ENCODE measurements at places on chromosomes 7 and 10.
A peak's percentile ranks its signal among the peaks of the same experiment; 100 is the strongest.

GRCh38 chr10:74383642-74384041 is 232.6 kb downstream of the ADK start:
- H3K27ac ChIP-seq = no peak overlapping the region
- no peak overlapping the region for H3K4me3 ChIP-seq

DNA sequence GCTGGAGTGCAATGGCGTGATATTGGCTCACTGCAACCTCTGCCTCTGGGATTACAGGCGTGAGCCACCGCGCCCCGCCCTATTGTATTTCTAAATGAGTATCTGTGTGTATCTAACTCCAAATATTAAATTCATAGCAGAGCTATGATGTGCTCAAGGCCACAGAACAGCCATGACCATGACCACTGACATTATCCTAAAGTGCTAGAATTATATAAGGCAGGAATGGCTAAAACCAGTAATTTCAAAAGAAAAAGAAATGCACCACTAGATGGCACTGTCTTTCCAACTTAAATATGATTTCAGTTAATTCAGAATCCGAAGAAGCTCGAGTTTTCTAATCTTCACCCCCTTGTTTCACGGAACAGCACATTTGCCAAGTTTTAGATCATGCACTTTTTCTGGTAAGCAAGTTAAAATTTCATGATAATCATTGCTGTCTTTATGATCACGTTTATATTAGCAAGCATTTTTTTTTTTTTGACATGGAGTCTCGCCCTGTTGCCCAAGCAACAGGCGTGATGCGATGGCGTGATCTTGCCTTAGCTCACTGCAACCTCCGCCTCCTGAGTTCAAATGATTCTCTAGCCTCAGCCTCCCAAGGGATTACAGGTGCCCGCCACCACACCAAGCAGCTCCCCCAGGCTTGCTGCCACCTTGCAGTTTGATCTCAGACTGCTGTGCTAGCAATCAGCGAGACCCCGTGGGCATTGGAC is 65.3 kb downstream of the OR13A1 start:
- H3K36me3 ChIP-seq = no peaks in the 10 kb centered on the region
- peak; percentile 94 for DNase-seq
- no peak overlapping the region for H3K27ac ChIP-seq
- H3K4me3 ChIP-seq = peak overlapping the region; percentile 46

GRCh38 chr10:129934196-129934925 is 29.7 kb downstream of the EBF3 start:
- H3K4me1 ChIP-seq = no peaks in the 10 kb centered on the region
- no peaks in the 10 kb centered on the region for H3K36me3 ChIP-seq
- H3K27ac ChIP-seq = no peak overlapping the region
- no peak overlapping the region for H3K4me3 ChIP-seq
- no peak for DNase-seq

DNA sequence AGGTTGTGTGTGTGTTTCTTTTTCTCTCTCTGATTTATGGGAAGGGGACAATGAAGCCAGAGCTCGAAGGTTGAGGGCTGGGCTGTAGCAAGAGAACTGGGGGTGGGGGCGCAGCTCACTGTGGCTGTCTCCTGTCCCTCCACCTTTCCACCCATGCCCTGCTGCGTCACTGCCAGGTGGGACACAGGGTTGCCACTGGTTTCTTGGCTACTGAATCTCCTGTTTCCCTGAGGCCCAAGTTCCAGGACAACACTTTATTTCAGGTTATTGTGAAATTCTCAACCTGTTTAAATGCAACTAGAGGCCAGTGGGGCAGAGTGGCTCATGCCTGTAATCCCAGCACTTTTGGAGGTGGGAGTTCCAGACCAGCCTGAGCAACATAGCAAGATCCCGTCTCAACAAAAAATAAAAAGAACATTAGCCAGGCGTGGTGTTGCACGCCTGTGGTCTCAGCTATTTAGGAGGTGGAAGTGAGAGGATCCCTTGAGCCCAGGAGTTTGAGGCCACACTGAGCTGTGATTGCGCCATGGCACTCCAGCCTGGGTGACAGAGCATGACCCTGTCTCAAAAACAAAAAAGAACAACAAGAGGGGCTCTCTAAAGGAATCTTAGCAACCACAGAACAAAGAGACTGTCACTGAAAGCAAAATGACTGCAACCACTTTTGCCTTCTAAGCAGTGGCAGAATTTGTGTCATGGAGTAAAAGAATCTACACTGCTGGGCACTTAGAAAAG is 22.6 kb downstream of the TBATA start:
- H3K4me3 ChIP-seq = no peak overlapping the region
- DNase-seq = no peak

DNA sequence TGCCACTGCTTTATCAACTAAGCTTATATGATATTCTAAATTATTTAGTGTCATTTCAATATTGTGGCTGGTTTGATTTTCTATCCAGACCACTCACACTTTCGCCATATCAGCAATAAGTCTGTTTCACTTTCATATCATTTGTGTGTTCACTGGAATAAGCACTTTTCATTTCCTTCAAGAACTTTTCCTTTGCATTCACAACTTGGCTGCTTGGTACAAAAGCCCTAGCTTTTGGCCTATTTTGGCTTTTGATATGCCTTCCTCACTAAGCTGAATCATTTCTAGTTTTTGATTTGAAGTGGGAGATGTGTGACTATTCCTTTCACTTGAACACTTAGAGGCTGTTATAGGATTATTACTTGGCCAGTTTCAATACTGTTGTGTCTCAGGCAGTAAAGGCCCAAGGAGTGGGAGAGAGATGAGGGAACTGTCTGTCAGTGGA is 120.9 kb upstream of the NAMPT start:
- no peak overlapping the region for H3K27ac ChIP-seq
- no peak for DNase-seq
- H3K36me3 ChIP-seq = no peaks in the 10 kb centered on the region
- peaks cover 7% of the 10 kb centered on the region for H3K27me3 ChIP-seq

DNA sequence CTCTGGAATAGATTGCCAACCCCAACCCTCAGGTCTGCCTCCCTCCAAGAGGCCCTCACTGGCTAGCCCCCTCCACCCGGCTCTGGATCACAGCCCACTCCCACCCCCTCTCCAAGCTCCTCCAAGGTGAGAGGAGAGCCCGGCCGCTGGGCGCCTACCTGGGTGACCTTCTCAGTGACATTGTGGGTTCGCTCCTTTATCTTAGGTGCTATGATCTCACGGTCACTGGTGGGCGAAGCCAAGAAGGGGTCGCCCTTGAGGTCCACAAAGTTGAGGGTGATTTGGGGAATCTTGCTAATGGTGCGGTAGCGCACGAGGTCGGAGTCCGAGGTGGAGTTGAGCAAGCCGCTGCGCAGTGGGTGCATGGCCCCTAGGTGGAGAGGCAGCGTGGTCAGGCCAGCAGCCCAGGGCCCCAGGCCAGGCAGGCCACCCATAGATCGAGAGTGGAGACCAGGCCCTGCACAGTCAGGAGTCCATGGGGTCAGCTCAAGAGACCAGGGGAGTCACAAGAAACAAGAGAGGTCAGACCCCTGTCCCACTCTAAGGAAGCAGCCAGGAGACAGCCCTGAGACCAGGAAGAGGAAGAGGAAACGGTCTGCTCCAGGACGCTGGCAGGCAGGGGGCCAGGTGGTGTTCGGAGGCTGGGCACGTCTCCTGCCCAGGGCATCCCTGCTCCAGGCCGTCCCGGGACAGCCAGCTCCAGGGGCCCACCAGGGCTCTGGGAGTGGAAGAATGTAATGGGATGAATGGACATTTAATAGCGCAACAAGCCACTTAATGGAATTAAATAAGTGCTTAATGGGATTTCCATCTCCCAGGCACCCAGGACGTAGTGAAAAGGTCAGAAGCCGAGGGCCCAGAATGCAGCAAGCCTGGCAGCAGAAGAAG is 20.7 kb downstream of the KCNH2 start:
- H3K4me3 ChIP-seq = peak overlapping the region; percentile 37
- no peak for DNase-seq
- H3K4me1 ChIP-seq = peaks cover 7% of the 10 kb centered on the region
- no peak overlapping the region for H3K27ac ChIP-seq

GRCh38 chr7:22442882-22443369 is 57.1 kb downstream of the STEAP1B start:
- no peak overlapping the region for H3K27ac ChIP-seq
- DNase-seq = no peak
- H3K36me3 ChIP-seq = no peaks in the 10 kb centered on the region
- H3K27me3 ChIP-seq = no peaks in the 10 kb centered on the region
